Natural killer cell treated with Interleukin-12 subunit alpha and Interleukin-12 subunit beta and Interleukin-15 and Interleukin-18, amount 100 ng/mL, for 72 hours (primary cell): ENCODE measurements at places on chromosomes 6 and 20. TPM values are rescaled to one million over a fixed set of nuclear protein-coding genes. Genes with fewer than 3 reads are reported as not detected.

C20orf144 gene
- 0.81 TPM for total RNA-seq

TTLL9 gene
- not detected for total RNA-seq

OLIG3 gene
- total RNA-seq, result not detected

MUC22 gene
- not detected for total RNA-seq

BEND6 gene
- not detected for total RNA-seq

STAU1 gene
- total RNA-seq, result 86.4 TPM

PGC gene
- not detected for total RNA-seq

NEURL2 gene
- total RNA-seq, result 1.9 TPM

KCNG1 gene
- total RNA-seq, result not detected

MLN gene
- total RNA-seq, result not detected

EDN3 gene
- total RNA-seq, result not detected

L3MBTL3 gene
- 12.5 TPM for total RNA-seq

TMEM242 gene
- total RNA-seq, result 9.6 TPM

RWDD2A gene
- 1.5 TPM for total RNA-seq

REM1 gene
- not detected for total RNA-seq

TNXB gene
- total RNA-seq, result 6.7 TPM

DUSP15 gene
- not detected for total RNA-seq

CEP43 gene
- 35.1 TPM for total RNA-seq

RBBP8NL gene
- not detected for total RNA-seq

PDYN gene
- total RNA-seq, result not detected

OPRM1 gene
- total RNA-seq, result not detected

SLC22A23 gene
- 0.14 TPM for total RNA-seq

TEAD3 gene
- total RNA-seq, result 0.24 TPM

HLA-DQB1 gene
- total RNA-seq, result 21.0 TPM

GNAS-AS1 gene
- 4.7 TPM for total RNA-seq

CHRNA4 gene
- not detected for total RNA-seq

HLA-DPB1 gene
- 14.7 TPM for total RNA-seq

HEY2 gene
- total RNA-seq, result not detected

ANKRD6 gene
- 3.2 TPM for total RNA-seq

COL11A2 gene
- 1.1 TPM for total RNA-seq

IP6K3 gene
- not detected for total RNA-seq
